ENCODE measurements at places on chromosomes 5 and 9. TPM values are rescaled to one million over a fixed set of nuclear protein-coding genes. Genes with fewer than 3 reads are reported as not detected.

Gene PCDHGB2
- 14.6 TPM for total RNA-seq

Gene CCL27
- not detected for total RNA-seq

Gene TMEM174
- total RNA-seq, result not detected

Gene MEGF10
- 32.7 TPM for total RNA-seq

Gene SPARC
- 2,277 TPM for total RNA-seq

Gene ARID3C
- not detected for total RNA-seq

Gene RGS7BP
- 3.8 TPM for total RNA-seq
